RWPE2 (cell line): ENCODE measurements at places on chromosomes 1 and 21.

DNA sequence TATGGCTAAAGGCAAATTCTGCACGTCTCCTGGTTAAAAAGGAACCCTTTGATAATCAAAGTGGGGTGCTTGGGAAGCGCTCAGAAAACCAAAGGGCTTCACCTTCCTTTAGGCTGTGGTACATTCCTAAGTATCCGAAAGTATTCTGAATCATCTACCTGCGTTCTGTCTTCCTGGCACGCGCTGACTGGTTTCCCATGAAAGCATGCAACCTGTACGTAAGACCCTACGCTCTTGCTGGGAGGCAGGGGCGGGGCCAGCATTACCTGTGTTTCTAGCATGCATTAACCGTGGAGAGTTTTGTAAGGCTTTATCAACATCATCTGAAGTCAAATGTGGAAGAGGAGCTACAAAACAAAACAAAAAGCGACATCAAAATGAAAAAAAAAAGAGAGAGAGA, 96.0 kb downstream of the ERG start:
- no peak overlapping the region for H3K4me3 ChIP-seq
- H3K27me3 ChIP-seq: no peaks in the 10 kb centered on the region
- no peaks in the 10 kb centered on the region for H3K4me1 ChIP-seq
- no peaks in the 10 kb centered on the region for H3K36me3 ChIP-seq
- DNase-seq: peak; percentile 71

DNA sequence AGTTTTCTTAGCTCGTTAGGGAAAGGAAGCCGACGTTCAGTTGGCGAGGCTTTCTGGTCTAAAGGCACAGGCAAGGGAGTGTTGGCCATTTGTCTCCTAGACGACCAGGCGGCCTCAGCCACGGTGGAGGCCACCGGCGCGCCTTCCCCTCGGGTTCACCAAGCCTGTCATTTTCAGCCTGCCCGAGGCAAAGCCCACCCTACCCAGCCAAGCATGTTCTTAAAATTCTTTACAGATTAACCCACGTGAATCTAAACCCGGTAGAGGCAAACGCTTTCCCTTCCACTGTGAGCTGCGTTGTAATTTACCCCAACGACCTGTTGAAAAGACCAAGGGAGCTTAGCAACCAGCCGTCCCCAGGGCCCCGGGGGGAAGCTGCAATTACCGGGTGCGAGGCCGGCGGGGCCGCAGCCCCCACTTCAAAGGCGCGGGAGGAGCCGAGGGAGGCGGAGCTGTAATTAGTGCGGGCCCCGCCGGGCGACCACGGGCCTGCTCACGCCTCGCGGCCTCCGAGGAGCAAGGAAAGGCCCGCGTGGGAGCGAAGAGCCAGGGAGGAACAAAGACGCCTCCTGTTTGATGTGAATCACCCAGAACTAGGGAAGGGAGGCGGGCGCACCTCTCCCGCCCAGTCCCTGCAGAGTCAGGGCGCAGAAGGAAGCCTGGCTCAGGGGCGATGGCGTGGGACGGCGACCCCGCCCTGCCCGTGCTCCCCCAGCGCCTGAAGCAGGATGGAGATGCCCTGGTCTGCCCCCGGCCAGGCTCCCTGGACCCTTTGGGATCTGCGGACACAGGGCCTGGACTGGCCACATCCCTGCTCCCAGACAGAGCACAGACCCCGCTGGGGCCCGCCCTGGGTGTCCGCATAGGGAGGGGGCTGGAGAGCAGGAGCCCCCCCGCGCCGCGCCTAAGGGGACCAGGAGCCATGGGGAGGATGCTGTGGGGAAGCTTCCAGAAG, 12.1 kb upstream of the TSPEAR start:
- no peaks in the 10 kb centered on the region for H3K36me3 ChIP-seq
- no peaks in the 10 kb centered on the region for H3K4me1 ChIP-seq
- no peak overlapping the region for H3K27ac ChIP-seq
- DNase-seq: no peak
- no peak overlapping the region for H3K4me3 ChIP-seq

GRCh38 chr1:156195853-156196252, 1.9 kb downstream of the SLC25A44 start:
- DNase-seq: no peak
- peaks cover 13% of the 10 kb centered on the region for H3K36me3 ChIP-seq
- H3K4me1 ChIP-seq: peaks cover 4% of the 10 kb centered on the region
- H3K27ac ChIP-seq: no peak overlapping the region
- H3K27me3 ChIP-seq: no peaks in the 10 kb centered on the region

DNA sequence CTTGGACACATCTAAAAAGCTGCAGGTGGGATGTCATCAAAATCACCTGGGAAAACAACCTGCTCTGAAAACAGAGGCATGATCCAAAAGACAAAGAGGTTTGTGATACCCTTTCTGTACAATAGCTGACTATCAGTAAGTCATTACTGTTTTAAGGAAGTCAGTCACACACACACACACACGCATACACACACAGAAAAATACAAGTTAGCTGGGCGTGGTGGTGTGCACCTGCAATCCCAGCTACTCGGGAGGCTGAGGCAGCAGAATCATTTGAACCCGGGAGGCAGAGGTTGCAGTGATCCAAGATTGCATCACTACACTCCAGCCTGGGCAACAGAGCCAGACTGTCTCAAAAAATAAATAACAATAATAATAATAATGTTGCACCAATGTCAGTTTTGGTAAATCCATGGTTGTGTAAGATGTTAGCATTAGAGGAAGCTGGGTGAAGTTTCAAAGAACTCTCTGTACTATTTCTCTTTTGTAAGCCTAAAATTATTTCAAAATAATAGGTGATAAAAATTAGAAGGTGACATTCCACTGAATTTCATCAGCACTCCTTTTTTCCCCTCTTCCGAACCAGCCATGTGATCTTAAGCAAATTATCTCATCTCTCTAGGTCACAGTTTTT, 9.9 kb upstream of the HLCS start:
- H3K4me3 ChIP-seq: no peak overlapping the region
- peaks cover 7% of the 10 kb centered on the region for H3K4me1 ChIP-seq
- H3K36me3 ChIP-seq: no peaks in the 10 kb centered on the region
- DNase-seq: no peak

DNA sequence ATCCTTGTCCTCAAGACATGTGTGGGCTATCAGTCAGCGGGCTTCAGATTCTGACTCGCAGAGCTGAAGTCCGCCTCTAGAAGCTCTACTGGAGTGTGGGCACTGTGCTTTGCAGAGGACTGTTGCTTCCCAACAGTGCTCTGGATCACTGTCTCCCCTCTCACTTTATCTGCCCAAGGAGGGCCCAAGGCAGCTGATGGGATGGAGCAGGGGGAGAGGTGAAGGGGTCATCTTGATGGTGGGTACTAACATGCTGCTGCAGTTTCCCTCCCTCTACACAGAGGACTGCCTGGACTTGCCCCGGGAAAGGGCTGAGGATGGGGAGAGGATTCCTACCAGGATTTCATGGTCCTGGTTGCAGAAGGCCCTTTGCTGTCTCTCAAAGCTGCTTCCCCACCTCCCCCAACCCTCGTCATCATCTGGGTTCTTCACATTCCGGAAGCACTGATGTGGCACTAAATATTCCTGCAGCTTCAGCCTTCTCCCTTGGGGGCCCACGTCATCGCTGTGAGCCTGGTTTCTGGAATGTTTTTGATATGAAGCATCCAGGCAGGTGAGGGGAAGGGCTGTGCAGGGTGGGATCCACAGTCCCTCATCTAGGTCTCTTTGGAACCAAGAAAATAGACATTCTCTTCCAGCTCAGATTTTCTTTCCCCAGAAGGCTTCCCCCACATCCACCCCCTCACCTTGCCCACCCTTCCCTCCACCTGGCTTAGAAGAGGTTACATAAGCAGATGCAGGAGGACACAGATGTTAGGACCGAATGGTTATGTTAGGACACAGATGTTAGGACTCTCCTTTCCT, 23.2 kb downstream of the NUAK2 start:
- peaks cover 77% of the 10 kb centered on the region for H3K4me1 ChIP-seq
- H3K4me3 ChIP-seq: no peak overlapping the region
- peak overlapping the region; percentile 97 for H3K27ac ChIP-seq
- DNase-seq: peak; percentile 96

GRCh38 chr1:198934901-198935305, 296.1 kb downstream of the PTPRC start:
- H3K27ac ChIP-seq: peak overlapping the region; percentile 92
- peaks cover 20% of the 10 kb centered on the region for H3K36me3 ChIP-seq
- no peaks in the 10 kb centered on the region for H3K27me3 ChIP-seq
- H3K4me3 ChIP-seq: peak overlapping the region; percentile 46
- DNase-seq: no peak

GRCh38 chr1:71593523-71593922, 512.7 kb upstream of the ZRANB2 start:
- H3K36me3 ChIP-seq: no peaks in the 10 kb centered on the region
- no peak overlapping the region for H3K4me3 ChIP-seq
- no peaks in the 10 kb centered on the region for H3K27me3 ChIP-seq
- DNase-seq: no peak
- H3K4me1 ChIP-seq: no peaks in the 10 kb centered on the region
- H3K27ac ChIP-seq: no peak overlapping the region

- H3K36me3 ChIP-seq: peaks cover 4% of the 10 kb centered on the region; the same call in 1 of the 2 replicates
- no peak overlapping the region for H3K4me3 ChIP-seq
- H3K27ac ChIP-seq: no peak overlapping the region
- H3K27me3 ChIP-seq: no peaks in the 10 kb centered on the region
- no peak for DNase-seq
- peaks cover 8% of the 10 kb centered on the region for H3K4me1 ChIP-seq
Observed at GRCh38 chr1:67809887-67810286, 23.4 kb downstream of the GNG12 start.
